Natural killer cell (primary cell): ENCODE measurements at places on chromosomes 4 and X. TPM values are rescaled to one million over a fixed set of nuclear protein-coding genes. Genes with fewer than 3 reads are reported as not detected.

The ZC4H2 gene
- 3.1 TPM for total RNA-seq

The TRIM2 gene
- not detected for total RNA-seq

GRCh38 chrX:127764674-127765073 lies 287.5 kb downstream of the ACTRT1 start:
- H3K4me3 ChIP-seq, result no peak overlapping the region
- no peak for DNase-seq
- H3K36me3 ChIP-seq, result no peaks in the 10 kb centered on the region
- no peaks in the 10 kb centered on the region for H3K27me3 ChIP-seq

GRCh38 chr4:165493359-165493758 lies 114.6 kb downstream of the CPE start:
- H3K4me3 ChIP-seq, result no peak overlapping the region
- no peaks in the 10 kb centered on the region for H3K36me3 ChIP-seq
- no peak overlapping the region for H3K27ac ChIP-seq
- H3K27me3 ChIP-seq, result peaks cover 6% of the 10 kb centered on the region

The HSD17B11 gene
- 50.5 TPM for total RNA-seq
